Activated CD4-positive, alpha-beta memory T cell treated with anti-CD3 and anti-CD28 coated beads for 36 hours (primary cell): ENCODE measurements at places on chromosomes 7 and 10. TPM values are rescaled to one million over a fixed set of nuclear protein-coding genes. Genes with fewer than 3 reads are reported as not detected.

DNA sequence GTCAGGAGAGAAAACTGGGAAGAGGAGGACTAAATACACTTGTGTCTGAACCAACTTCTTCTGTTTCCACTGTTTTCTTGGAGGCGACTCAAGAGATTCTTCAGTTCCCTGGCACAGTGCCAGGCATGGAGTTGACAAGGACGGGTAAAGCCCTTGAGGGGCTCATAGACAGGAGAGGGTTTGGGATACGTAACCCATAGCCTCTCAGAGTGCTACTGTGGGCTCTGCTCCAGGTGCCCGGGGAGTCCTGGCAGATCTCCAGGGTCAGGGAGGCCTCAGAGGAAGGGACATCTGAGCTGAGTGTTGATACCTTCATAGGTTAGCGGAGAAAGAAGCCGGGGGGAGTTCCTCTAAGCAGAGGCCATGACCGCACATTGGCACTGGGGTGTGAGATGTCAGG lies 42.0 kb downstream of the GALNT17 start:
- H3K4me3 ChIP-seq, result no peak overlapping the region
- H3K4me1 ChIP-seq, result no peaks in the 10 kb centered on the region
- no peaks in the 10 kb centered on the region for H3K36me3 ChIP-seq
- DNase-seq, result no peak
- H3K27me3 ChIP-seq, result no peaks in the 10 kb centered on the region

- H3K27ac ChIP-seq, result no peak overlapping the region
- peaks cover 22% of the 10 kb centered on the region for H3K36me3 ChIP-seq
- H3K4me3 ChIP-seq, result no peak overlapping the region
- H3K27me3 ChIP-seq, result no peaks in the 10 kb centered on the region
These were observed 29.5 kb downstream of the RAB11FIP2 start for GRCh38 chr10:118017071-118017740.

DNA sequence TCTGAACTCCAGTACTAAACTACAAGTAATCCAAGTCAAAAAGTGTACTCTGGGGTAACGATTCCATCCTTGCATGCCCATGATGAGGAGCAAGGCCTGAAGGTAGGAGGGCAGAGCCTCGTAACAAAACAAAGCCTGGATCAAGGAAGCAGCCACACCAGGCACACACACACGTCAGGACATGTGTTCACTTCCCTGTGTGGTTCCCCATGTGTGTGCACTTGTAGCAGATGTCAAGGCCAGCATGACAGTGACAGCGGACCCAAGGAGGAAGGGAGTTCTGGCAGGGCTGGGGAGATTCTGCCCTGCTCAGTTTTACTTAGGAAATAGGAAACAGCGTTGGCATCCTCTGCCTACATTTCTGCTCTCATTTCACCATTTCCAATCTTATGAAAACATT lies 92.8 kb downstream of the ALOX5 start:
- H3K36me3 ChIP-seq, result peaks cover 2% of the 10 kb centered on the region
- H3K4me1 ChIP-seq, result peaks cover 23% of the 10 kb centered on the region
- no peak for DNase-seq
- H3K27me3 ChIP-seq, result no peaks in the 10 kb centered on the region
- H3K4me3 ChIP-seq, result no peak overlapping the region

- H3K36me3 ChIP-seq, result no peaks in the 10 kb centered on the region
- H3K4me3 ChIP-seq, result no peak overlapping the region
- H3K27ac ChIP-seq, result no peak overlapping the region
- H3K27me3 ChIP-seq, result peaks cover 9% of the 10 kb centered on the region
- H3K4me1 ChIP-seq, result no peaks in the 10 kb centered on the region
These were observed 98.8 kb upstream of the MACROH2A2 start for GRCh38 chr10:69953851-69954250.

The ADCY1 gene
- 0.58 TPM for total RNA-seq

The CYP3A4 gene
- not detected for total RNA-seq
